HCEC 1CT (cell line): ENCODE measurements at places on chromosomes 2 and 18.

- DNase-seq = peak; percentile 43
These were observed 157.4 kb downstream of the LTBP1 start for GRCh38 chr2:33104052-33104623.

DNA sequence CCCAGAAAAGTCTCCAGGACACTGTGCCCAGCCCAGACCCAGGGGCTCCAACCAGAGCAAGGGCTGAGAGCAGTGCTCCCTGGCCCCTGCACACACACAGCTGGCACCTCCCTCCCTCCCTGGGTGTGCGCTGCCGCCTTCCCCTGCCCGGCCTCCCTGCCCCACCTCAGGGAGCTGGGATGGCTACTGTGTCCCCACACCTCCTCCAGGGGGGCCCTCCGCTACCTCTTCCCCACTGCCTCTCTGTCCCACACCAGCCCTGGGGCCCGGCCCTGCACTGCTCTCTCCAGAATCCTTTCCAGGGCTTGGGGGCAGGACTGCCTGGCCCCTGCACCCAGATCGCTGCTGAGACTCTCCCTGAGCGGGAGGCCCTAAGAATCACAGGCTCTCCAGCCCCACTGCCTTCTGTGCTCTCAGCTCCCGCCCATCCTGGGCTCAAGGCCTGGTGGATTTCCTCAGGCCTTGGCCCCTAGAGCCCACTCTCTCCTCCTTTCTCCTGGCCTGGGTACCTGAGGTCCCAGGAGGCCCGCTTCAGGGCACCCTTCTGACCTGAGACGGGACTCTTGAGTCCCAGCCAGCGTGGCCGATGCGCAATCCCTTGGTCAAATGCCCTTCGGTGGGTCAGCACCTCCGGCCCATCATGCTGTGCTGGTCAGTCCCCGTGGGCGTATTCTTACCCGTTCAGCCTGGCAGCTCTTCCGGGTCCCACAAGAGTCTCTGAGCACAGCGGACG is 276.8 kb upstream of the HDAC4 start:
- DNase-seq = no peak

GRCh38 chr2:85420536-85421259 is 2.2 kb downstream of the SH2D6 start:
- DNase-seq = peak; percentile 66

- DNase-seq = peak; percentile 97
These were observed 197.5 kb upstream of the ARL4C start for GRCh38 chr2:234694244-234695013.

DNA sequence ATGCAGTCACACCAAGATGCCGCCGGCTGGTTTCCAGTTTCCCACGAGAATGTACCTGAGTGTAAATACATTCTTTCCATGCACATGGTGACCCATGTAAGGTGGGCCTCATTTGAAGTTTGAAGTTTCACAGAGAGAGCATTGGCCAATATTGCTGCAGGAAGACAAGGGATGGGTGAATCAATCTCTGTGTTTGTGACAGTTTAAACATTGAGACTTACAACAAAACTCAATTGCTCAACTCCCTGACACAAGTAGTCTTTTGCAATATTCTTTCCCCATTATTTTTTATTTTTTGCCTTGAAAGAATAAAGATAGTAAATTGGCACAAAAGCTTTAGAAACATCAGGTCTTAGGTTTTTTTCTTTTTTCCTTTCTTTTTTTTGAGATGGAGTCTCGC is 5.1 kb downstream of the SERPINB2 start:
- DNase-seq = peak; percentile 17

DNA sequence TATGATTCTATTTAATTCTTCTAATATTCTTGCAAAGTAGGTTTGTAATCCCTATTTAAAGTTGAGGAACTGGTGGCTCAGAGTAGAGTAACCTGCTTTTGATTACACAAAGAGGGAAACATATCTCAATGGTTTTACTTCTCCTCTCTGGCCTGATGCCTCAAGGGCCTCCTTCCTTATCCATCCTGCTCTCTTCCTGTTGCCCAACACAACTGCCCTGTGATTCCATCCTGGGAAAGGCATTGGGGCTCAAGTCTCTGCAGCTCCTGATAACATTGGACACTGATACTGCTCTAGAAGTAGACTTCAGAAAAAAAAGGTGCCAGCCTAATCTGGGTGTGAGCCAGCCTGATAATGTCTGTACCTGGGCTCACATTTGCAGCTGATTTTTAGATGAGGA is 75.8 kb downstream of the RDH14 start:
- no peak for DNase-seq

DNA sequence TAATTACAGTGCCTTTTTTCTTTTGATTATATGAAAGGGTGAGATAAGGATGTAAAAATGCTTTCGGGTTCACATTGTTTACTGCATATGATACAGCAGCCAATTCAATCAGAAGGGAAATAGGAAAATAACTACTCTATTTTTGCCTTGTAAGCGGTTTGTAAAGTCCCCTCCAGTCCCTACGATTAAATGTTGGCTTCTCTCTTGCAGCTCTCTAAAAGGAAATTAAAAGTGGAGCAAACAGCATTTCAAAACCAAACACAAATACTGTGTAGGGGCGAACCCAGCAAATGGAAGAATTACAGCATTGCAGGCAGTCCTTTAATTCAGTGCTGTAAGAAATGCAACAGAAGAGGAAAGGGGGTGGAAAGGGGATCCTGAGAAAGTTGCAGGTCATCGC is 18.9 kb downstream of the LYPD6B start:
- no peak for DNase-seq

GRCh38 chr18:55149994-55150393 is 190.7 kb upstream of the CCDC68 start:
- no peak for DNase-seq

GRCh38 chr2:234158812-234159211 is 108.3 kb downstream of the SPP2 start:
- peak; percentile 22 for DNase-seq

- DNase-seq = no peak
These were observed 218.2 kb upstream of the CELF4 start for GRCh38 chr18:37783771-37784170.

- no peak for DNase-seq
These were observed 146.5 kb upstream of the LGALSL start for GRCh38 chr2:64307421-64307820.

GRCh38 chr18:24915547-24915946 is 436.4 kb downstream of the ZNF521 start:
- peak; percentile 47 for DNase-seq

GRCh38 chr2:95278637-95279225 is 4.5 kb downstream of the PROM2 start:
- DNase-seq = no peak

- no peak for DNase-seq
These were observed 97.4 kb downstream of the MEP1B start for GRCh38 chr18:32287249-32287648.

DNA sequence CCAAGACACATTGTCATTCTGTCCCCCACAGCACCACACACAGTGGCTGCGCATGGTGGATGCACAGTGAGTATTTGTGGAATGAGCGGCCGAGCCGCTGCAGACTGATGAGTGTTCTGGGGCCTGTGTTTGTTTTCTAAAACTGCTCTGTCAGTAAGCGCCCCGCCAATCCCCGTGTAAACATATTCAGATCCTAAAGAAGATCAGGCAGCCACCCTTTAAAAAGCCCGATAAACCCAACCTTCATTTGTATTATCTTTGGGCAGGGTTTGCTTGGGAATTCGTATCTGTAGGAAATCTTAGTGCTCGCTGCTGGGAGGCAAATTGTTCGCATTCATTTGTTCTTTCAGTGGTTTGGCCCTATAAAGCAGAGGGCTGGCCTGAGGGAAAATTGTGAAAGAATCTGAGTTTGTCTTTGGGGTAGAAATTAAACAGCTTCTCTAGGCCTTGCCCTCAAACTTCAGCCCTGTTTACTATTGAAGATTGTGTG is 68.6 kb downstream of the TGOLN2 start:
- no peak for DNase-seq

DNA sequence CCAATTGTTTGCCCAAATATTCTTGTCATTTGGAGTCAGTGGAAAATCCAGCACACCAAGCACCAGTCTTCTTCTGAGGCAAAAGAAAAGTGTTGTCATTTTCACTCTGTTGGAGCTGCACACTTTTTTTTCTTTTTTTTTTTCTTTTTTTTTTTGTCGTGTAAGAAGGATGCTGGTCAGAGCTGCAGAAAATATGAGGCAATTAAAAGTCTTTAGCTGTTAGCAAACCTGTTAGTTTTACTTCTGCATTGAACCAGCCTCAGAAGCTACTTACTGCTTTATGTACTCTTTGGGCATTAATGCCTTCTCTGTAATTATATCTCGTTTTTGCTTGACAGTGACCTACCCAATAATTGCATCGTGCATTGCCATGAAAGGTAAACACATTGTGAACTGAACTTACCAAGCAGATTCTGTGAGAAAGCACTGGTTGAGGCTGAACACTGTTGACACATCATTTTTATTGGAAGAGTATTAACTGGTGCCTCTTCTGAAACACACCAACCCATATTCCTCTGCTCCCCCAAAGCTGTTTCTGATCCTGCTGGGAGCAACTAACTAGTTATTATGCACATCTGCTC is 165.4 kb downstream of the CAPN13 start:
- DNase-seq = no peak
